Cardiac muscle cell (in vitro differentiated cells and primary cell): ENCODE measurements at places on chromosomes 16 and 17.

GRCh38 chr17:7740481-7741001 is 23.0 kb downstream of the DNAH2 start:
- peaks cover 4% of the 10 kb centered on the region for H3K27me3 ChIP-seq
- H3K4me3 ChIP-seq = no peak overlapping the region
- no peaks in the 10 kb centered on the region for H3K4me1 ChIP-seq
- DNase-seq = no peak
- no peak overlapping the region for H3K27ac ChIP-seq
- H3K36me3 ChIP-seq = no peaks in the 10 kb centered on the region

DNA sequence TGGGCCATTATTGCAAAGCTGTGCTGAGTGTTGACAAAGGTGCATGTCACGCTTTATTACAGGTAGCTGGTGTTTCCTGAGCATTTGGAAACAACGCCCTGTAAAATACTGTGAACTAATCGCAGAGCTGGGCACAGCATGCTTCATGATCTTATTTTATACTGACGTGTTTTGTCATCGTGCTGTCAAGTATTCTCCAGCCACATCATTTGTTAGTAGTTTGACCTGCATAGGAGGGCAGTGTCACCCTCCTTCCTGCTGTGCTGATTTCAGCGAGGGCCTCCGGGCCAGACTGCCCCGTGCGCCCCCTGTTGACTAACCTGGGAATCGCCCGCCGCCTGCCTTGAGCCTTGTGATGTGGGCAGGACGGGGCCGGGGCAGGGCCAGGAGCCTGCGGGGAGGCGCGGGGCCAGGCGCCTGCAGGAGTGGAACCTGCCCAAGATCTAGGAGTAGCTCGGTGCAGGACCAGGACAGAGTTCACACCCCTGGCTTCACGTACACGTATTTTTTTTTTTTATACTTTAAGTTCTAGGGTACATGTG is 820.7 kb downstream of the KCNJ18 start:
- no peaks in the 10 kb centered on the region for H3K27me3 ChIP-seq

DNA sequence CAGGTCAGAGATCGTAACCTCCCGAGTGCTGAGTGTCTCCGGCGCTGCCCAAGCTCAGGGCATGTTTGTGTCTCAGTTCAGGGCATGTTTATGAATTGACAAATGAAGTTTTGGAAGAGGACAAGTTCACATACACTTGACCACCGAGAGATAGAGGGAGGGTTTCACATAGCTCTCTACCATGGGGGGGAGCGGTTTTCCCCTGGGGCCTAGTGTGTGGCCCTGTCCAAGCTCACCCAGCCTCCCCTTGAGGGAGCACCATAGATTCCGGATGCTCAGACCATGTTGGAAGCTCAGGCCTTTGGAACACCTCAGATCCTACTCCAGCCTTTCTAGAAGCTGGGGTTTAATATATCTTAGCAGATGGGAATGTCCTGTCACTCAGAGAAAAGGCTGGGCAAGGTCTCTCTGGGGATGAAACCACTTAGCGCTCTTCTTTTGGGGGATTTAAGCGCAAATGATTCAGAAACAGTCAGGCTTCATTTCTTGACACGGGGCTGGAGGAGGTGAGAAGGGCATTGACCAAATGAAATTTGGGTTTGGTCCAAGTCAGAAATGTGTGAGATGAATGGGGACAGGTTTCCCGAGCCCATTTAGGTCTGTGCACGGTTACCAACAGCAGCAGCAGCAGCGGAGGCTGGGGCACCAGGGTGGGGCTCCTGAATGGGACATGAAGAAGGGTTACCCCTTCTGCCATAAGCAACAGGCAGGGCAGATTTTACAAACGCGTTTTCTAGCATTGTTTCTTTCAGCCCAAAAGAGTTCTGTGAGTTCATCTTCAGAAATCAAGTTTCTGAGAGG is 96.6 kb downstream of the METRNL start:
- no peak for DNase-seq
- no peak overlapping the region for H3K27ac ChIP-seq
- H3K4me3 ChIP-seq = no peak overlapping the region
- H3K4me1 ChIP-seq = no peaks in the 10 kb centered on the region

DNA sequence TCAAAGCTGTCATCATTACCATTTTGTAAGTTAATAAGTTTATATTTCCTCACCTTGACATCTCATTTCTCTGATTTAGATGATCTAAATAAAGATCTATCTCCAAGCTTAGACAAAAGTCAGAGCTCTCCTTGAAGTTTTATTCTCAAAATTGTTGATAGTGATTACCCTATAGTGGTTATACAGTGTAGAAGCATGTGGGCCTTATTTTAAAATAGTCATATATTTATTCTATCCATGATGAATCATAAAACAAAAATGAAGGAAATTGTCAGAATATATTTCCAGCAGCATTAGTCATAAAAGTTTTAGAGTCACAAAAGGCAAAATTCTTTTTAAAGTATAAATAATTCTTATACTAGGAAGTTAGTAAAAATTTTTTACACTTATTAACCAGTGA is 49.0 kb downstream of the RHOT1 start:
- no peak overlapping the region for H3K4me3 ChIP-seq
- no peaks in the 10 kb centered on the region for H3K27me3 ChIP-seq
- H3K4me1 ChIP-seq = no peaks in the 10 kb centered on the region
- DNase-seq = peak; percentile 12
- no peak overlapping the region for H3K27ac ChIP-seq
- H3K36me3 ChIP-seq = peaks cover 20% of the 10 kb centered on the region

DNA sequence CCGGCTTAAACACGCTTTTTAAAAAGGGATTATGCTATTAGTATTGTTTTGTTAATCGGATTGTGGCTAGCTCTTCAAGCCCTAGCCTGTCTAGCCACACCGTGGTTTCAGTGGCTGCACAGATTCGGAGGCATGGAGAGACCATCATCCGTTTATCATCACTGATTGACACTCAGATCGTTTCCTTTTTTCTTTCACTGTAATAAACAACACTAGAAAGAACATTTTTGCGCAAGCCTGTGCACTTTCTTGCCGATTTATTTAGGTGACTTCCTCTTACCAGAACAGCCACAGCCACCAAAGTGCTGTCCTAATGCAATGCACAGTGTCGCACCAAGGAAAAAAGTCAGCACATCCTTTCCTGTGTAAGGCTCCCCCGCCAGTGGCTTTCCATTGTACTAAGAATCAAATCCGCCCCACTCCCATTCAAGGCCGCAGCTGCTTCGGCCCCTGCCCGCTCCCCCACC is 78.2 kb downstream of the CRISPLD2 start:
- H3K36me3 ChIP-seq = no peaks in the 10 kb centered on the region
- H3K27ac ChIP-seq = no peak overlapping the region
- H3K27me3 ChIP-seq = no peaks in the 10 kb centered on the region
- H3K4me3 ChIP-seq = no peak overlapping the region
- no peak for DNase-seq
- no peaks in the 10 kb centered on the region for H3K4me1 ChIP-seq

DNA sequence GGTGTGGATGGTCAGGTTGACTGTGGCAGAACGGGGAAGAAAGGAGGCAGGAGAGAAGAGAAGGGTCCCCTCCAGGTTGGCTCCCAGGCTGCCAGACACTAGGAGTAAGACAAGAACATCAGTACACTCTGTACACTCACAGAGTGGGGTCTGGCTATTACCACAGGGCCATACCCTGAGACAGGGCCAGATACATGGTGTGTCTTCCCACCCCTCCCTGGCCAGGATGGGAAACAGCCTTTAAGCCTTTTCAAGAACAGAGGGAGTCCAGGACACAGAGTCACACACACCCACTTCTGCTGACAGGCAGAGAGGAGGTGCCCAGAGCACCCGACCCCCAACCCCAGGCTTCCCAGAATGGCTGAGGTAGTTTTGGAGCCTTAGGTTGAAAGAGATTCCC is 99.4 kb downstream of the LITAF start:
- H3K27me3 ChIP-seq = no peaks in the 10 kb centered on the region
- H3K4me3 ChIP-seq = no peak overlapping the region
- no peak for DNase-seq
- H3K27ac ChIP-seq = no peak overlapping the region
- H3K4me1 ChIP-seq = no peaks in the 10 kb centered on the region

GRCh38 chr17:77769215-77769614 is 189.3 kb upstream of the TNRC6C start:
- no peak overlapping the region for H3K4me3 ChIP-seq
- no peaks in the 10 kb centered on the region for H3K36me3 ChIP-seq
- no peak overlapping the region for H3K27ac ChIP-seq
- no peak for DNase-seq

GRCh38 chr16:3736116-3736515 is 18.8 kb upstream of the TRAP1 start:
- no peak overlapping the region for H3K27ac ChIP-seq
- H3K4me1 ChIP-seq = no peaks in the 10 kb centered on the region
- no peaks in the 10 kb centered on the region for H3K27me3 ChIP-seq
- peaks cover 65% of the 10 kb centered on the region for H3K36me3 ChIP-seq

DNA sequence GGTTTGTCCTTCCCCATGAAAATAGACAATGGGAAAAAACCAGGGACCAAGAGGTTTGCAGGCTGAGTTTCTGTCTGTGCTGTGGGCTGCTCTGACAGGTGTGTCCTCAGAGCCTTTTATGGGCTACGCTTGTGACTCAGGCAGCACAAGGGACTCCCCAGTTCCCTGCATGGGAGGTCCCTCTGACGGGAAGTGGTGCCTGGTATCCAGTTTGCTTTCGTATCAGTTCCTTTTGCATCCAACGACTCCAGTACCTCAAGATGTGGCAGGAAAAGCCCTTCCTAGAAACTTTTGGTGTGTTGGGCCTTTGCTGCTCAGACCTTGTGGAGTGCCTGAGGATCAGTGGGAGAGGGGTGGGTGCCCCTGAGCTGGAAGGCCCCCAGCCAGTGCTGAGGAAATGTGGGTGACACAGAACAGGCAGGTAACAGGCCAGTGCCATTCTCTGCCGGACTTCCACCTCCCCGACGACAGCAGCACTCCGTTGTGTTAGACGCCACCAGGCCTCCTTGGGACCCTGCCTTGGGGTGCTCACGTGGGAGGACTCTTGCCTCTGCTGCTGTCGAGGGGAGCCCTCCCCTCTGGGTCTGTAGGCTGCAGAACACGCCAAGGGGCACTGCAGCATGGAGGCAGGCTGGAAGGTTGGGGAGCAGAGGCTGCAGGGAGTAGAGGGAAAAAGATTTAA is 38.4 kb upstream of the IRF8 start:
- no peak for DNase-seq
- no peak overlapping the region for H3K4me3 ChIP-seq
- H3K27ac ChIP-seq = no peak overlapping the region
- no peaks in the 10 kb centered on the region for H3K36me3 ChIP-seq
- H3K27me3 ChIP-seq = no peaks in the 10 kb centered on the region

GRCh38 chr16:56836410-56837230 is 28.4 kb upstream of the SLC12A3 start:
- peaks cover 27% of the 10 kb centered on the region for H3K36me3 ChIP-seq
- peak overlapping the region; percentile 78 for H3K27ac ChIP-seq
- no peak overlapping the region for H3K4me3 ChIP-seq

- peaks cover 15% of the 10 kb centered on the region for H3K27me3 ChIP-seq
- H3K36me3 ChIP-seq = no peaks in the 10 kb centered on the region
- DNase-seq = no peak
- H3K4me3 ChIP-seq = no peak overlapping the region
These were observed 5.8 kb downstream of the SCGB1C2 start for GRCh38 chr17:142876-143784.

DNA sequence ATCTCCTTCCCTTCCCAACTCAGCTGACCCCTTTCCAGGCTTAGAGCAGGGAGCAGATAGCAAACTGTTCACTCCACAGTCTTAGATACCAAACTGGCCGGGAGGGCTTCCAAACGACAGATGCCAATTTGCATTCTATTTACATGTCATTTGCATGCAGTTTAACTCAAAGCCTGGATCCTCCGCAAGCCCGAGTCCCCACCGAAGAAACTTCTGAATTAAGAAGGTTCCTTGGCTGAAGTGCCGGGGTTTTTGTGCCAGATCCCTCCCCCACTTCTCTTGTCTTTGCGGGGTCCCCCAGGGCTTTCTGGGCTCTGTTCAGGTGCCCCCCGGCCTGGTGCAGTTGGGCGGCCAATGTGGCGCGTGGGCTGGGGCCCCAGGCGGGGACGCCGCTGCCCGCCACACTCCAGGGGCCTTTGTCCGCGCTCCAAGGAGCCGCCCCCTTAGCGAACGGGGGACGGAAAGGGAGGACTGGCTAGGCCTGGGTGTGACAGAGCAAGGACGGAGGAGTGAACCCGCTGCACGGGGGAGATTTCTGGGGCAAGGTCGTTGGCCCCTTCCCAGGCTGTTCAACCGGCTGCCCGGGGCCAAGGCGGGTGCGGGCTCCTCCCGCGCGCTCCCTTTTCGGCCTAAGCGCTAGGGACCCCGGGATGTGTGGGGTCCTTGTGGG is 1.2 kb downstream of the GPRC5B start:
- H3K27ac ChIP-seq = no peak overlapping the region
- DNase-seq = peak; percentile 70
- H3K4me3 ChIP-seq = peak overlapping the region; percentile 83
- H3K4me1 ChIP-seq = peaks cover 12% of the 10 kb centered on the region
- no peaks in the 10 kb centered on the region for H3K36me3 ChIP-seq

GRCh38 chr16:67653128-67653788 is 6.8 kb downstream of the ACD start:
- H3K4me3 ChIP-seq = peak overlapping the region; percentile 29
- peaks cover 68% of the 10 kb centered on the region for H3K27me3 ChIP-seq
- no peak overlapping the region for H3K27ac ChIP-seq
- H3K36me3 ChIP-seq = no peaks in the 10 kb centered on the region
- peaks cover 10% of the 10 kb centered on the region for H3K4me1 ChIP-seq

DNA sequence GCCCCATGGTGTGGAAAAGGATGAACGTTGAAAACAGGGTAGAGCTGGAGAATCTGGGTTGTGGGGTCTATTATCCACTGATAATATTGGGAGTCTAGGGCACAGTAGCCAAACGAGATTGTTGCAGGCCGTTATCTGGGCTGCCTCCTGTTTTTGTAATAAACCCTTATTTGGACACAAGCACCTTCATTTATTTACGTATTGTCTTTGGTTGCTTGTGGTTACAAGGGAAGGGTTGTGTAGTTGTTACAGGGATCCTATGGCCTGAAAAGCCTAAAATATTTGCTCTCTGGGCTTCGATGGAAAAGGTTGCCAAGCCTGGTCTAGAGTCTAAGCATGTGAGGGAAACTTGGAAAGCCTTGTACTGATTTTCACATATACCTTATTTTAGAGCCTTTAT is 4.3 kb upstream of the SMARCE1 start:
- no peaks in the 10 kb centered on the region for H3K4me1 ChIP-seq
- no peak overlapping the region for H3K4me3 ChIP-seq
- H3K36me3 ChIP-seq = no peaks in the 10 kb centered on the region
- no peak for DNase-seq
- H3K27ac ChIP-seq = no peak overlapping the region

GRCh38 chr17:39239640-39240314 is 14.0 kb upstream of the STAC2 start:
- no peaks in the 10 kb centered on the region for H3K36me3 ChIP-seq
- H3K27me3 ChIP-seq = no peaks in the 10 kb centered on the region

- no peak overlapping the region for H3K4me3 ChIP-seq
- no peaks in the 10 kb centered on the region for H3K27me3 ChIP-seq
- H3K4me1 ChIP-seq = no peaks in the 10 kb centered on the region
- H3K36me3 ChIP-seq = no peaks in the 10 kb centered on the region
- H3K27ac ChIP-seq = no peak overlapping the region
These were observed 9.3 kb downstream of the C16orf78 start for GRCh38 chr16:49382916-49383315.

GRCh38 chr17:44543905-44544523 is 13.3 kb upstream of the FZD2 start:
- no peaks in the 10 kb centered on the region for H3K27me3 ChIP-seq
- no peak for DNase-seq
- H3K4me1 ChIP-seq = peaks cover 47% of the 10 kb centered on the region
- peak overlapping the region; percentile 99 for H3K27ac ChIP-seq
- no peak overlapping the region for H3K4me3 ChIP-seq
- H3K36me3 ChIP-seq = no peaks in the 10 kb centered on the region

GRCh38 chr17:64277831-64278562 is 14.9 kb upstream of the TEX2 start:
- peaks cover 10% of the 10 kb centered on the region for H3K4me1 ChIP-seq
- peak overlapping the region; percentile 50 for H3K27ac ChIP-seq
- H3K36me3 ChIP-seq = no peaks in the 10 kb centered on the region
- no peak for DNase-seq
- H3K4me3 ChIP-seq = no peak overlapping the region
